ENCODE measurements at places on chromosomes 4 and X. TPM values are rescaled to one million over a fixed set of nuclear protein-coding genes. Genes with fewer than 3 reads are reported as not detected.

Gene DCAF8L2
- 1.3 TPM for total RNA-seq

Gene TMEM271
- not detected for total RNA-seq

Gene ASMT
- 0.38 TPM for total RNA-seq

Gene CDS1
- 8.7 TPM for total RNA-seq

Gene MSX1
- 4.2 TPM for total RNA-seq

Gene ODAPH
- not detected for total RNA-seq

Gene MAGEA11
- not detected for total RNA-seq

Gene FAM156A
- 21.7 TPM for total RNA-seq

Gene ESX1
- total RNA-seq = not detected

Gene MAGEA2
- not detected for total RNA-seq

DNA sequence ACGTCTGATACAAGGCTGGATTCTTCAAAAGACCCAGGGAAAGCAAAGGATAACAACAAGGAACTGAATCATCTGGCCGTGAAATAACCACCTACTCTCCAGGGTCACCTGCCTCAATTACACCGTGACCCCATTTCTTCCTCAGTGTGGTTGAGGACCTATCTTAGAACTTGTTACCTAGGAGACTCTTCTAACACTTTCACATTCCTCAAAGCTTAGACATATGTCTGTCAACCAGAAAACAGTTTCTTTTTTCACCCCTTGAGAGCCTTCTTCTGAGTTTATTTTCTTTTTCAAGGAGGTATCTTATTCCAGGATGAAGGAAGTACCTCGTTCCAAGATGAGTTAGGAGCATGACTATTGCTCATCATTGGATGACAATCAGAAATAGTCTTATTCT lies 337.8 kb downstream of the ARHGAP24 start:
- H3K36me3 ChIP-seq = no peaks in the 10 kb centered on the region
- no peaks in the 10 kb centered on the region for H3K27me3 ChIP-seq
- no peak overlapping the region for H3K4me3 ChIP-seq
- no peak for DNase-seq
- no peaks in the 10 kb centered on the region for H3K4me1 ChIP-seq

GRCh38 chr4:33737726-33738125 lies 2506.6 kb downstream of the ARAP2 start:
- H3K4me3 ChIP-seq = no peak overlapping the region
- no peaks in the 10 kb centered on the region for H3K36me3 ChIP-seq
- no peak overlapping the region for H3K27ac ChIP-seq
- no peak for DNase-seq
- H3K4me1 ChIP-seq = no peaks in the 10 kb centered on the region

- H3K27me3 ChIP-seq = no peaks in the 10 kb centered on the region
- no peak for DNase-seq
- H3K4me1 ChIP-seq = no peaks in the 10 kb centered on the region
Measured at GRCh38 chrX:132602701-132603100, 113.9 kb upstream of the MBNL3 start.

DNA sequence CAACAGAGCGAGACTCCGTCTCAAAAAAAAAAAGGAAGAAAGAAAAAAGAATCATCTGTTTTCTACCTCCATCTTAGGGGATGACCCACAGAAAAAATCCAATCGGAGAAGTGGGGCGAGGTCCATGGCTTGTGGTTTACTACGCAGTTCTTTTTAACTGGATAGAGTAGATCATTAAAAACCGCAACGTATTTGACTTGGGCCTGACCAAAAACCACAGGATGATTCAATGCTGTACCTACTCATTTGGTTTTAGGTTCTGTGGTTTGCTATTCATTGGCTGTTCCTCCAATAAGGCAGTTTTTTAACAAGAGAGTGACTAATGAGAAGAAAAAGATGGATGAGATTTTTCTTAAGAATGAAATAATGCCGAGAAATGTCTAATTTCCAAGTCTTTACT lies 83.7 kb downstream of the FREM3 start:
- H3K27me3 ChIP-seq = no peaks in the 10 kb centered on the region
- H3K4me1 ChIP-seq = no peaks in the 10 kb centered on the region
- no peak overlapping the region for H3K27ac ChIP-seq
- no peak for DNase-seq
- no peaks in the 10 kb centered on the region for H3K36me3 ChIP-seq

GRCh38 chr4:120703908-120704307 lies 218.6 kb downstream of the PRDM5 start:
- no peak overlapping the region for H3K4me3 ChIP-seq
- H3K36me3 ChIP-seq = no peaks in the 10 kb centered on the region

DNA sequence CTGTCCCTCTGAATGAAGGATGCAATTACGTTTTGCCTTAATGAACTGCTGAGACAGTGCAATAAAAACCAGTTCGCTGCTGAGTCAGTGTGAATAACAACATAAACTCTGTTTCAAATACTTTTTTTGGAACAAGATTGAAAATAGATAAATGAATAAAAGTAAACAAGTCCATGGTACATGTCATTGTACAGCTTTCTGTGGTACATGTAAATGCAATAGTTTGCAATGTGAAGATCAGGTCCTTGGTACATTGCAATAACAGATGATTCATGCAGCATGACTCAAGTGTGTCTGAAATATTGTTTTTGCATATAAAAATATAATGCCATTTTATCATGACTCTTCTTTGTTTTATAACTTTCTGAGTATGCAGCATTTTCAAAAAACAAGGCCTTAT lies 193.4 kb upstream of the PACRGL start:
- H3K27ac ChIP-seq = no peak overlapping the region
- no peak overlapping the region for H3K4me3 ChIP-seq
- DNase-seq = no peak
- no peaks in the 10 kb centered on the region for H3K27me3 ChIP-seq

- H3K4me3 ChIP-seq = no peak overlapping the region
- no peak for DNase-seq
- H3K27me3 ChIP-seq = no peaks in the 10 kb centered on the region
- H3K27ac ChIP-seq = no peak overlapping the region
- H3K36me3 ChIP-seq = no peaks in the 10 kb centered on the region
- H3K4me1 ChIP-seq = no peaks in the 10 kb centered on the region
Measured at GRCh38 chrX:135086197-135086854, 34.0 kb downstream of the ETDB start.

DNA sequence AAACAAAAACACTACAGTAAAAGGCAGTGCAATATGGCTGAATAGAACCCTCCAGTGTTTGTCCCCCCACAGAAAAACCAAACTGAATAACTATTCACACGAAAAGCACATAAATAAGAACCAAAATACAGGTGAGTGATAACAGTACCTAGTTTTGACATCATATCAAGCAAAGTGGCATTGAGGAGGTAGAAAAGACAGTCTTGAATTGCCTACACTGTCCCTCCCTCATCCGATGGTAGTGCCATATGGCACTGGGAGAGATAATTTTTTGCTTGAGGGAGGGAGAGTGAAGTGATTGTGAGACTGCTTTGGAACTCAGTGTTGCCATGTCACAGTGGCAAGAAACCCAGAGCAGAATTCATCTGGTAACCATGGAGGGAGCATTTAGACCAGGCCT lies 99.2 kb downstream of the GPR174 start:
- no peaks in the 10 kb centered on the region for H3K36me3 ChIP-seq
- no peak overlapping the region for H3K27ac ChIP-seq
- no peak for DNase-seq
- H3K4me1 ChIP-seq = no peaks in the 10 kb centered on the region
- H3K4me3 ChIP-seq = no peak overlapping the region

DNA sequence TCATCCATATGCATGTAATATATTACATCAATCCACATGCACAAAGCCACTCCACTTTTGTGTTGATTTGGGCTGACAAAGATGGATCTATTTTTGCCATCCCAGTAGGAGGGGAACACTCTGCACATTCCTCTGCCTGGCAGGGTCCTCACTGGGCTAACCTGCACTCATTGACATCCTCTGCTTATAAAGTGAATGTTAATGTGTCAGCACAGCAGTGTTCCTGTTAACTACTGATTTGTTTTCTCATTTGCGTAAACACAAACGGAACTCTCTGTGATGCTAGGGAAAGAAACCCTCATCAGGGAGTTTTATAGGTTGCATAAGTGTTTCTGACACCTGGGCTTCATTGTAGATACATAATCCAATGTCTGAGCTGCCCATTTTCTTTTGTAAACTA lies 826.0 kb downstream of the RAB28 start:
- H3K36me3 ChIP-seq = no peaks in the 10 kb centered on the region
- H3K4me1 ChIP-seq = no peaks in the 10 kb centered on the region
- no peaks in the 10 kb centered on the region for H3K27me3 ChIP-seq
- DNase-seq = no peak
- no peak overlapping the region for H3K27ac ChIP-seq

DNA sequence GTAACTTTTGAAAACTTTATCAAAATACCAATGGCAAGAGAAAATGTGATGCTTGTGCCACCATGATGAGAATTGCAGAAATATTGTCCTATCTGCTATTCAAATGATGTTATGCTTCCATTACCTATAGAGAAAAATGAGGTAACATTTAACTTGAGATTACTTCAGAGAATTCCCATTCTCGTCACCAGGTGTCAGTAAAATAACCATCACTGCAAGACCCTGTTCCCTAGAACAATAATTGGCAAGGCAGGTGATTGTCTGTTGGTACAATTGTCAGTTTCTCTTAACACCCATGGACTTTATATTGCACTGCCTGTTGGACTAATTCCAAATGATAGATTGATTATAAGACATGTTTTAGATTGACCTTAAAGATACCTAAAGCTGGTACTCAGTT lies 179.9 kb downstream of the GABRG1 start:
- H3K4me1 ChIP-seq = no peaks in the 10 kb centered on the region
- H3K27ac ChIP-seq = no peak overlapping the region

GRCh38 chrX:56782352-56782751 lies 53.3 kb downstream of the NBDY start:
- DNase-seq = no peak
- no peaks in the 10 kb centered on the region for H3K36me3 ChIP-seq
- H3K27ac ChIP-seq = peak overlapping the region; percentile 84
- no peaks in the 10 kb centered on the region for H3K27me3 ChIP-seq
- H3K4me3 ChIP-seq = no peak overlapping the region

- H3K4me3 ChIP-seq = no peak overlapping the region
- H3K36me3 ChIP-seq = no peaks in the 10 kb centered on the region
- DNase-seq = no peak
- H3K4me1 ChIP-seq = no peaks in the 10 kb centered on the region
- no peaks in the 10 kb centered on the region for H3K27me3 ChIP-seq
Measured at GRCh38 chr4:172707622-172708021, 461.0 kb upstream of the GALNT7 start.

- no peaks in the 10 kb centered on the region for H3K4me1 ChIP-seq
- DNase-seq = no peak
- no peaks in the 10 kb centered on the region for H3K27me3 ChIP-seq
- H3K36me3 ChIP-seq = no peaks in the 10 kb centered on the region
- no peak overlapping the region for H3K4me3 ChIP-seq
Measured at GRCh38 chrX:43728002-43728401, 71.9 kb downstream of the MAOA start.

- H3K4me1 ChIP-seq = no peaks in the 10 kb centered on the region
- H3K36me3 ChIP-seq = no peaks in the 10 kb centered on the region
- no peak overlapping the region for H3K27ac ChIP-seq
- no peaks in the 10 kb centered on the region for H3K27me3 ChIP-seq
Measured at GRCh38 chr4:133623847-133624246, 474.8 kb downstream of the PCDH10 start.

DNA sequence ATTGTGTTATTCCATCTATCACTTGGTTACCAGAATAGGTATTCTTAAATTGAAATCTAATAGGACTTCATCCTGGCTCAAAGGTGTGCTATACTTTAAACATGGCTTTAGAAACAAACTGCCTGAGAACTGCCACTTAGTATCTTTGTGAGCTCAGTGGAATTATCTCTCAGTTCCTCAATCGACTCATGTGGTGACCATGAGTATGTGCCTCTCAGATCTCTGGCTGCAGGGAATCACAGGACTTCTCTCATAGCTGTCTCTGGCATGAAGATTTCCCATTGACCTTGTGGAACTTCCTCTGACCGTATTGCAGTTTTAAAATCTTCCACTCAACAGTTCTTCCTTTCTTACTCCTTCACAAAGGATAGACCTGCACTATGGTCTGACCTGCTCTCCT lies 681.9 kb upstream of the BOD1L1 start:
- H3K4me3 ChIP-seq = no peak overlapping the region
- no peaks in the 10 kb centered on the region for H3K36me3 ChIP-seq
- no peak overlapping the region for H3K27ac ChIP-seq
- DNase-seq = no peak

- no peak overlapping the region for H3K4me3 ChIP-seq
- H3K27ac ChIP-seq = no peak overlapping the region
- no peaks in the 10 kb centered on the region for H3K36me3 ChIP-seq
- no peaks in the 10 kb centered on the region for H3K27me3 ChIP-seq
- no peak for DNase-seq
Measured at GRCh38 chrX:149903889-149904748, 23.1 kb downstream of the MAGEA8 start.

- no peak overlapping the region for H3K27ac ChIP-seq
- DNase-seq = no peak
- H3K4me1 ChIP-seq = no peaks in the 10 kb centered on the region
- no peak overlapping the region for H3K4me3 ChIP-seq
Measured at GRCh38 chrX:129748305-129748704, 9.5 kb downstream of the XPNPEP2 start.

DNA sequence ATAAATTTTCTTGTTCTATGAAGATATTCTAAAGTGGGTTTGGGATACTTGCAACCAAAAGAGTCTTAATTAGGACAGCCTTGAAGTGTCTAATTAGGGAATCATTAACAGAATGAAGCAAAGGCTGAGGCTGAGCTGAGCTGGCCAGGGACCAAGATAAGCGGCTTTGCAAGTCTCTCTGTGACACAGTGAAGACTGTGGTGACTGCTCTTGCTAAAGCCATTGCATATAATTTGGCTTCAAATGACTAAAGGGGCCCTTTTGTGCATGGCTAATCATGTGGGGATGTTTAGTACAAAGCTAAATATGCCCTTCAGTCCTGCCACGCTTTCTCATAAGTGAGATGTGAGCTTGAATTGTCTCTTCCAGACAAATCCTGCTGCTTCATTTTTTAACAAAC lies 31.2 kb upstream of the GYPA start:
- no peak overlapping the region for H3K4me3 ChIP-seq
- H3K27ac ChIP-seq = no peak overlapping the region
- no peaks in the 10 kb centered on the region for H3K27me3 ChIP-seq
- no peaks in the 10 kb centered on the region for H3K36me3 ChIP-seq
- no peak for DNase-seq
- no peaks in the 10 kb centered on the region for H3K4me1 ChIP-seq
